CD8-positive, alpha-beta memory T cell (primary cell): ENCODE measurements at places on chromosomes 7 and 10. TPM values are rescaled to one million over a fixed set of nuclear protein-coding genes. Genes with fewer than 3 reads are reported as not detected.

The ZNF804B gene
- total RNA-seq: not detected

The CYP2C9 gene
- not detected for total RNA-seq

The INPP5A gene
- total RNA-seq: 6.1 TPM

The CABCOCO1 gene
- total RNA-seq: not detected

The LSM8 gene
- total RNA-seq: 40.7 TPM

The KCNMA1 gene
- total RNA-seq: 0.31 TPM

The OR2A42 gene
- not detected for total RNA-seq

The PRSS1 gene
- not detected for total RNA-seq

The DRGX gene
- total RNA-seq: not detected

DNA sequence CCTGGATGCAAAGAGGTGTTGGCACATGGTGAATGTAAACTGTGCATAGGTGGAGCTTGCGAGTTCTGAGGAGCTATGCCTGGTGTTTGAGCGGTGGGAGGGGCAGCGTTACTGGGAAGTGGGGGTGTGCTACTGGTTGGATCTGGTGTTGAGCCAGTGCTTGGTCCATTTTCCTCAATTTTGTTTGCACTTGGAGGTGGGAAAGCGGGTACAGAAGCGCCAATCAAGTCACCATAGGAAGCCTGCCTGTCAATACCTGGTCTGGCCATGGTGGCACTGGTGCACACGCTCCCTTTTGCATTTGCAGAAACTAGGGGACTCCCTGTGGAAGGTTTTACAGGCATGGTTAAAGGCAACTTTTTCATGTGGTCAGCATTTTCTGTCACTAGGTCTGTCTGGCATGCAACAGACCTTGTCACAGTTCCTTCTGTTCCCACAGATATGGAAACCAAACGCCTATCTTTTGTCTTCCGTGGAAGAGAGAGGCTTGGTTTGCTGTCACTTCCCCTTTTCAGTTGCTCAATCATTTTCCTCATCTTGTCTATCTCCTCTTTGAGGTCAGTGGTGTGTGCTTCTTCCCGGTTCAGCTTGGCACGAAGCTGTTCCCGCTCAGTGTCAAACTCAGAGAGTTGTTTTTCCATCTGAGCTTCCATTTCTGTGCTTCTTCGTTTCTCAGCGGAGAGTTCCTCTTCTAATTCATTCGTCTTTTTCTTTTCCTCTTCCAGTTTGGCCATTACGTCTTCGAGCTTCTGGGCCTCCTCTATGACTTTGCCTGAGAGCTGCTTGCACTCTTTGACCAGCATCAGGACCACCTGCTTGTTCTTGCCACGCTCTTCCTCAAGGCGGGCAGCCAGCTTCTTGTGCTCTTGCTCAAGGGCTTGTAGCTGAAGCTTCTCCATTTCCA, 81.1 kb downstream of the CTTNBP2 start:
- no peaks in the 10 kb centered on the region for H3K27me3 ChIP-seq
- no peak overlapping the region for H3K4me3 ChIP-seq
- no peaks in the 10 kb centered on the region for H3K4me1 ChIP-seq
- H3K36me3 ChIP-seq: no peaks in the 10 kb centered on the region
- peak overlapping the region; percentile 35 for H3K27ac ChIP-seq
- no peak for DNase-seq

DNA sequence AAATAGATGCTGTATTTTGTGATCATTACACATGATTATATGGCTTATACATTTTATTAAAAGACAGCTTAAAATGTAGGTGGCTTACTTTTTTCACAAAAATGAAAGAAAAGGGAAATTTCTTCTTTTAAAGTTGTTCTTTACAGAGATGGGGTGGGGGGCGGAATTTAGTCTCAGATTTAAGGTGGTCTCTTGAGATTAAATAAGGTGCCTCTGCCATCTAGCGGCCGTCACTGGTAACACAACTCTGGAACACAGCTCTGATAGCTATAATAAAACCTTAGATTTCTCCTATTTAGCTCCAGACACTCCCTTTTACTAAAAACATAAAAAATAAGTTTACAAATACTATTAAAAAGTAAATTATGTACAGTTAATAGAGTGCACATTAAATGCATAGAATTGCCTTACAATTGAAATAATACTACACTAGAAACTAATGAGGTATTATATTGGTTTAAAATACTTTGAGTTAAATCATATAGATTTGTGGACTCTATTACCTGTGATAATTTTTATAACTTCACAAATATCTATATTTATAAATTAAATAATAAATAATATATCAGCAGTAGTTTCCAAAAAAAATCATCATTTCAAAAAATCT, 210.9 kb downstream of the DGKB start:
- no peak overlapping the region for H3K27ac ChIP-seq
- no peaks in the 10 kb centered on the region for H3K4me1 ChIP-seq
- no peak overlapping the region for H3K4me3 ChIP-seq
- peak; percentile 31 for DNase-seq

DNA sequence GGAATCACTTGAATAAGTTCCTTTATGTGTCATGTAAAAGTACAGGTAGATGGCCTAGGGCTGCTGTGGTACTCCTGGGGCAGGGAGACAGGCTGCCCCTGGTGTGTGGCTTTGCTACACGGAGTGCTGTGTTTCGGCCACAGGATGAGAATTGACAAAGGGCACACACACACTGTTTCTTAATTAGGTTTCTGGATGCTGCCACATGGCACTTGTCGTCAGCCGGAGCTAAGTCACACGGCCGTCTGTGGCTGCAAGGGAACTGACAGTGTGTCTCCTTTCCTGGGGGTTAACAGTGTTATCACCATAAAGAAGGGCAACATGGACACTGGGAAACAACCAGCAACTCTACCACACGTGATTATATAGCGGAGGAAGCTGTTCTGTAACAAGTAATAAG, 55.7 kb upstream of the CREB5 start:
- no peaks in the 10 kb centered on the region for H3K4me1 ChIP-seq
- H3K27me3 ChIP-seq: no peaks in the 10 kb centered on the region
- no peak overlapping the region for H3K4me3 ChIP-seq
- no peaks in the 10 kb centered on the region for H3K36me3 ChIP-seq

GRCh38 chr10:89789188-89789877, 87.9 kb downstream of the KIF20B start:
- H3K36me3 ChIP-seq: no peaks in the 10 kb centered on the region
- DNase-seq: no peak
- no peaks in the 10 kb centered on the region for H3K27me3 ChIP-seq
- H3K27ac ChIP-seq: no peak overlapping the region
- H3K4me3 ChIP-seq: no peak overlapping the region

- no peaks in the 10 kb centered on the region for H3K36me3 ChIP-seq
- no peak for DNase-seq
- H3K27me3 ChIP-seq: no peaks in the 10 kb centered on the region
- H3K27ac ChIP-seq: no peak overlapping the region
- no peak overlapping the region for H3K4me3 ChIP-seq
These were observed 49.5 kb upstream of the CAPZA2 start for GRCh38 chr7:116812860-116813259.

GRCh38 chr7:3922175-3922635, 621.2 kb downstream of the SDK1 start:
- H3K27me3 ChIP-seq: no peaks in the 10 kb centered on the region
- H3K4me3 ChIP-seq: no peak overlapping the region
- no peaks in the 10 kb centered on the region for H3K4me1 ChIP-seq
- no peak for DNase-seq

DNA sequence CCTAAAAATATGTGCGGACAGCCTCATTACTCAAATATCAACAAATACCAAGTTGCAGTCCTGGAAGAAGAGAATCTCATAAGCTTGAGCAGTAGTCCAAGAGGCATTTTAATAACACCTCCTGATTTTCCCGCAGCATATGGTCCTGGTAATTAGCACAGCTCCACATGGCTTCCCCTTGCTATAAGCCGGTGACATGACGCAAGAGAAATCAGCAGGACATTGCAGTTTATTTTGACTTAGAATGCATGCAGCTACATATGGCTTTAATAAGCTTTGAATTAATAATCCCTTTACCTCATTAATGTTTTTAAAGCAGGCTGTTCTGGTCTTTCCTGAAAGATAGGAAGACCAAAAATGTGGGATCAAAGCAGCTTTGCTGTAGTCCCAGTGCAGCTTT, 137.6 kb downstream of the RAMP3 start:
- no peak overlapping the region for H3K27ac ChIP-seq
- H3K27me3 ChIP-seq: peaks cover 3% of the 10 kb centered on the region
- H3K36me3 ChIP-seq: no peaks in the 10 kb centered on the region
- DNase-seq: no peak
- no peaks in the 10 kb centered on the region for H3K4me1 ChIP-seq

DNA sequence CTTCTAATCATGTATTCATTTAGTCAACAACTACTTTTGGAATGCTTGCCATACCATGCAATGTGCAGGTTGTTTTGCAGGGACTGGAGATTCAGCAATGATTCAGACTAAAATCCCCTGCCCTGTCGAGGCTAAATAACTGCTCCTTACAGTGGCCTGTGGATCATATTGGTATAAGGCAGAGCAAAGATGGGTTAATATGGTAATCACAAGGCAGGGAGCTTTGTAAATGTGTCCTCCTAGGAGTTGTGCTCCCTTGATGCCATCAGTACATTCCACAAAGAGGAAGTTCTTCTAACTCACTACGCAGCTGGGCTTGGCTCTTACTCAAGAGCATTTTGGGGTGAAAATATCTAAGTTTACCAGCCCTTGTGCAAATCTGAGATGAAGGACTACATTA, 614 bp upstream of the IFIT2 start:
- no peaks in the 10 kb centered on the region for H3K27me3 ChIP-seq
- peaks cover 7% of the 10 kb centered on the region for H3K36me3 ChIP-seq
- H3K27ac ChIP-seq: peak overlapping the region; percentile 72
- H3K4me1 ChIP-seq: peaks cover 28% of the 10 kb centered on the region
- DNase-seq: no peak

DNA sequence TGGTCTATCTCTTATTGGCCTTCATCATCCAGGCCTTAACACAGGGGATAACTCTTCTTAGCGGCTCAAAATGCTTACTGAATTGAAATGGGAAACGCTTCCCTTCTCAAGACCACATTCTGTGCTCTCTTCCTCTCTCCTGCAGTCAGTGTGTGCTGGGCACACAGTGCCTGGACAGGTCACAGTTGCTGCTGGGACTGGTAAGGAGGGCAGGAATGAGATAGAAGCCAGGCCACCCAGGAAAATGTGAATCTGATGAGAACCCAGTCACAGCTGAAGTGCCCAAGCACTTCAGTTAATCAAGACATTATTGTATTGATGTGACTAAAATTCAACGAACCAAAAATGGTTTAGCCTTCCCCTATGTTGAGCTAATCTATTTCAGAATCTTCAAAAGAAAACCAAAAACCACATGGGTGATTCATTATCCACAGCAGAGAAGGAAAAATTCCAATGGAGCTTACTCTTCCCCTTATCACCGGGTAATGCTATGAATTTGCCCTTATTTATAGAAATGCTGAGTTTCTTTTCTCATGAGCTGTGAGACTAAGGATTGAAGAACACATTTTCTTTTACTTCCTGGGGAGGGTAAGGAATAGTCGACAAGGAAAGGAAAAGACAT, 41.2 kb upstream of the PLPP4 start:
- no peak for DNase-seq
- H3K27me3 ChIP-seq: no peaks in the 10 kb centered on the region
- no peaks in the 10 kb centered on the region for H3K36me3 ChIP-seq
- H3K4me1 ChIP-seq: no peaks in the 10 kb centered on the region
- no peak overlapping the region for H3K4me3 ChIP-seq
